GM12878 (cell line): ENCODE measurements at places on chromosomes 12 and 14. TPM values are rescaled to one million over a fixed set of nuclear protein-coding genes. Genes with fewer than 3 reads are reported as not detected.

GRCh38 chr12:124453419-124454351 is 113.7 kb downstream of the NCOR2 start:
- DNase-seq: peak; percentile 72

- no peak for DNase-seq
These were observed 343.2 kb downstream of the PDZRN4 start for GRCh38 chr12:41531147-41531829.

DNA sequence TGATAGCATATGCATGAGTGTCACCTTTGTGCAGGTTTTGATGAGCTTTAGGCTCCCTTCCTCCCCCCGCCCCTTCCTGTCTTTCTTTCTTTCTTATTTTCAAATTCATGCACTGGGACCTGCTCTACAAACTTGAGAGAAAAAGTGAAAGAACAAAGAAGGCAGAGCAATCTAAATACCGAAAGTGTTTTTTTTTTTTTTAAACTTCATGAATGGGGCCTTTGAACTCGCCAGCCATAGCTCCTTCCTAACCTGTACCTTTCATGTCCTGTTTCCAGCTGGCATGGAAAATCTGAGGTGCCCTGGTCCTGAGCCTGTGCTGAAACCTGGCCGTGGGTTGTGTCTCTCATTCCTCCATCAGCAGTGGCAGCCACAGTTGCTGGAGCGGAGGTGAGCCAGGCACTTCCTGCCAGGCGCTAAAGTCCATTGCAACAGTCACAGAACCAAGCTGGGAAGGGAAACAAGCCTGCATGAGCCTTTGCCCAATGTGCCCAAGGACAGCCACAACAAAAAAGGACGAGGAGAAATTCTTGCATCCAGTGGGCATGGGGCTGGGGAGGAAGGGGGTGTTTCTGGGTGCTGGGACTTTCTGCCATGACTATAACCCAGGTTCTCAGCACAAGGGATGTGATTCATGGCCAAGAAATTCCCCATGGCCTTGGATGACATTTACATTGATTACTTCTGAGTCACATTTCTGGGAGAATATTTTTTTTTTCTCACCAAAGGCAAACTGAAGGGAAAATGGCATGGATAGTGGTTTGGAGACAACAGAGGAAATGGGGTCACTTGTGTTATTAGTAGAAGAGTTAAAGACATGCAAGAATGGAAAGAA is 102.7 kb downstream of the TMEM30B start:
- DNase-seq: no peak

DNA sequence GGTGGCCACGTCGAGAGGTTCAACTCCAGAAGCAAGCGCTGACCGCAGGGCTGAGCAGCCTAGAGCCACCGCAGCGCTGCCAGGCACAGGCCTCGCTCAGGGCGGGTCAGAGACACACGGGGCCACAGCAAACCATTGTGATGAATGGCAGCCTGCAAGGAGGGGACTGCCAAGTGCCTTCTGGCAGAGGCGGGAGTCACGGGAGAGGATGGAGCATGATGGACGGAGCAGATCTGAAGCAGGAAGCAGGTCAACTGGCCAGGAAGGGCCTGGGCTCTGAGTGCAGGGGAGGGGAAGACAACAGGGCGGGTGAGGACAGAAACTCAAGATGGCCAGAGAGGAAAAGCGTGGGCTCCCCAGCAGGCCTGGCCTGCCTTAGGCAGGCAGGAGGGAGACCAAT is 49.8 kb downstream of the CDC42BPB start:
- no peak for DNase-seq

GRCh38 chr12:54658306-54659264 is 10.4 kb upstream of the DCD start:
- DNase-seq: no peak

GRCh38 chr14:61475316-61475715 is 153.9 kb downstream of the PRKCH start:
- no peak for DNase-seq

DNA sequence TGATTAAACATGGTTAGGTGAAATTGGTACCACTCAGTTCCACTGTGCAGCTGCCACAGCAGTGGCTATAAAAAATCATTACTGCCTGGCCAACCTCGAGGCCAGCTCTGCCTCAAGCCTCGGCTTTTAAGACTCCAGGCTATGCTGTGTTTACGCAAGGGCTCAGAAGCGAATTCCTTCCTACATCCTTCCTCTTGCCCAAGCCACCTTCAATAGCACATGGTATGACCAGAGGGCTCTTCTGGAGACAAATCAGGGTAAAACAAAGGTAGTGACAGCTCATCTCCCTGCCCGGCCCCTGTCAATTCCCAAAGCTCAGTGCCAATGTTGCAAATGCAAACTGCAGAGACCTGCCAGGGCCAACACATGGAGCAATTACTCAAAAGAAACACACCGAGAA is 31.9 kb downstream of the NUAK1 start:
- no peak for DNase-seq

- DNase-seq: no peak
These were observed 21.6 kb upstream of the RIMBP2 start for GRCh38 chr12:130737731-130738130.

- DNase-seq: no peak
These were observed 3.5 kb downstream of the EPYC start for GRCh38 chr12:91001306-91001705.

DNA sequence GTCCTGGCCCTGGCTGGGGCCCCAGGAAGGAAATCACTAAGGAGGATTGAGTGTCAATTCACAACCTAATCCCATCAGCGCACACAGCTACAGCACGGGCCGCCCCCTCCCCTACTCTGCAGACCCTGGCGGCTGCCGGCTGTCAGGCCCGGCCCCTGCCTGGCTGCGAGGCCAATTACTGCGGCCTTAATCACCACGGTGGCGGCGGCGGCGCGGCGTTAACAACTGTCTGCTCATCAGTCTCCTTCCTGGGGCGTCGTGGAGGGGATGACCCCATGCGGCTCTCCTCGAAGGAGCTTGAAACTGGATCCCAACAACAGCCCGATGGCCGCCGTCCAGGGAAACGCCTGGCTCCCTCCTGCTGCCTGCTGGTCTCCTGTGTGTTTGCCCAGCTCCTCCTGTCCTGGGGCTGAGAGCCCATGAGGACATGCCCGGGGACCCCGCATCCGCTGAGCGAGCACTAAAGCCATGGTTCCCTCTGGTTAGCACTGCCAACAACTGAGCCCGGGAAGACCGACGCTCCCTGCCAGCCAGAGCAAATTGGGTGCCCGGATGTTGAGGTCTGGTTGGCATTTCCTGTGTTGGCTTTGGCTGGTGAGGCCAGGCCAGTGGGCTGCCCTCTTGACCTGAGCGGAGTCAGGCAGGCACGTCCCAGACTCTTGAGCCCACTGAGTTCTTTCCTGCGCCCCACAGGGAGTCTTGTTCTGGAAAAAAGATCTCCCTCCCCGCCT is 21.8 kb upstream of the EIF2B2 start:
- no peak for DNase-seq

GRCh38 chr14:73289308-73289707 is 52.0 kb downstream of the PAPLN start:
- DNase-seq: no peak

GRCh38 chr14:30520536-30520935 is 38.4 kb upstream of the G2E3 start:
- DNase-seq: no peak

DNA sequence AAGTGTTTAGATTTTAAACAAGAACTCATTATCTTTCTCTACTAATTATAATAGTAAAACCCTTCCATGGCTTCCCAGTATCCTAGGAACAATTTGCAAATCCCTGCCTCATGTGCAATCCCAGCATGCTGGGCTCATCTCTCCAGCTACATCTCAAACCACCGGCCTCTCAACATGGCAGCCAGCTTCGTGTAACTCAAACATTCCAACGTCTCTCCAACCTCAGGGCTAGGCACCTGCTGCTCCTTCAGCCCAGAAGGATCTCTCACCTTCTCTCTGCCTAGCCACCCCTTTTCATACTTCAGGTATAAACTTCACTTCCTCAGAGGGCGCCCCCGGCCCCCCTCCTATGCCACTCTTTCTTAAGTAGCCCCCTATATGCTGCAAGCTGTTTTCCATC is 7.2 kb downstream of the SART3 start:
- no peak for DNase-seq

DNA sequence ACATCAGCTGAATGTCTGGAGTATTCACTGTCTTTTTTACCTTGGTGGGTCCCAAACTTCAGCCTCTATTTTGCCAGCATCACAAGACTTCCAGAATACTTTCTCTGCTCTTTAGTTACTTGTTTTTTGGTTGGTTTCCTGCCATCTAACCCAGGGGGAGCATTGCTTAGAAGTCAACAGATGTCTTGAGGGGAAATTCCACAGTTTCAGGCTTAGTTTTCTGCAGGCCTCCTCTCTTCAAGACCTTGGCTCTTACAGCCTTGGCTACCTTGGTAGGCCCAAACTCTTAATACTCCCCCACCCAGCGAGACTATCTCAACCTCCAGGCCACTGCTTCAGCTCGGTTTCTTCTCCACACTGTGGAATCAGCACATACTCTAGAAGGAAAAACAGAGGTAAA is 41.7 kb downstream of the NEDD1 start:
- DNase-seq: no peak

DNA sequence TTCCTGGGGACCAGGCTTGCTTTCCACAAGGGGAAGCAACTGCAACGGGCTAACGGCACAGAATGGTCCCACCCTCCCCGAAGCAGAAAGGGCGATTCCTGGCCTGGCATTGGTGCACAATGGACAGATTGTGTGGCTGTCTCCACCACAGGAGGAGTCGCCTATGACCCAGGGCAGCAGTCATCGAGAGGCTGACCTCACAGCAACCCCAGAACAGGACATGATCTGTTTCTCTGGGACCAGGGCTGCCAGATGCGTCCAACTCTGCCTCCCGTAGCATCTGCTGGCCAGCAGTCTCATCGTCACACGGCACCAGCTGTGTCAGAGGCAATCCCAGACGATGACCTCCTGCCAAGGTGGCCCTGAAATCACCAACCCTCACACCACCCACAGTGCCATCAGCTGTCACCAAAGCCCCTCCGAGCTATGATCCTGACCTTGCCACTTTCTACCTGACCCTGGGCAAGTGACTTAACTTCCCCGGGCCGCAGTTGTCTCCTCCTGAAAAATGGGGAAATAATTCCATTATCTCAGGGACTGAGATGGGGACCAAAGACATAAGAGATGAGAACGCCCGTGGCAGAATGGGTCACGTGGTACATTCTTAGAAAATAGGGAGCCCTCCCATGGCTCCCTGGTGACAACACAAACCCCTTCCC is 86.7 kb downstream of the CHGA start:
- DNase-seq: no peak

DNA sequence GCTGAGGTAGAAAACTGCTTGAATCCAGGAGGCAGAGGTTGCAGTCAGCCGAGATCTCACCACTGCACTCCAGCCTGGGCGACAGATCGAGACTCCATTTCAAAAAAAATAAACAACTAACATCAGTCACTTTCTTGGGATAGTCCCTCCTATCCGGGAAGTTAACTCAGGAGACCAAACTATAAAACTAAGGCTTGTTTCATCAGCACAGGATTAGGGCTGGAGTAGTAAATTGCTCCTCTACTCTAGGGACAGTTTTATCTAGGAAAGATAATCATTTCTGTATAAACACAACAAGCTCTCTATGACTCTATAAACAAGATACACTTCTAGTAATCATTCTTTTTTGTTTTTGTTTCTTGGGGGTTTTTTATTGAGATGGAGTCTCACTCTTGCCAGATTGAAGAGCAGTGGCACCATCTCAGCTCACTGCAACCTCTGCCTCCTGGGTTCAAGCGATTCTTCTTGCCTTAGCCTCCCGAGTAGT is 11.7 kb downstream of the RPS26 start:
- DNase-seq: no peak

GRCh38 chr14:98984719-98985041 is 287.3 kb downstream of the BCL11B start:
- DNase-seq: no peak

- no peak for DNase-seq
These were observed 1159.2 kb upstream of the TMEM132C start for GRCh38 chr12:127107744-127108143.

- DNase-seq: no peak
These were observed 171.1 kb downstream of the DACT1 start for GRCh38 chr14:58808828-58809227.

- DNase-seq: no peak
These were observed 67.7 kb upstream of the DDX11 start for GRCh38 chr12:31005944-31006361.

DNA sequence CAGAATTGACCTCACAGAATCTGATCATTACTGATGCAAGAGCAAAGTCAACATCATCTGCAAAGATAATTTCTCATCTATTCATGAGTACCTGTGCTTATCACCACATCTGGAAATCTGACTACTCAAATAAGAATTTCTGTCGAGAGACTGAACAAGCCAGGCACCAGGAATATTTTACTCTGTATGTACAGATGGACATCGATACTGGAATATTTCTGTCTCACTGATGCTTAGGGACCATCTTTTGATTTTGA is 105.2 kb downstream of the BICD1 start:
- DNase-seq: no peak

DNA sequence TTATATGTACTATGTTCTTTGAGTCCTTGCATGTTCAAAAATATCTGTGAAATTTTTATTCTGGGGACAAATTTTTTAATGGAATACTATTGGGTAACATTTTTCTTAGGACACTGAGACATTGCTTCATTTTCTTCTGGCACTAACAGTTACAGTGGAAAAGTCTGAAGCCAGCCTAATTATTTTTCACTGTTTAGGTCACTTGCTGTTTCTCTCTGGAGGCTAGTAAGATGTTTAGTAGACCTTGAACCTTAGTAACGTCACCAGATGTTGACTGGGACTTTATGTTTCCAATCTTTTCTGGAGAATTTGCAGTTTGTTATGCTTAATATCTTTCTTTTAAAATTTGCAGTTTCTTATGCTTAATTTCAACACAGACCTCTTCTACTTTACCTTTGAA is 12.3 kb upstream of the EPYC start:
- DNase-seq: no peak

LRTM2 gene
- not detected in 2 replicates for polyA plus RNA-seq

KERA gene
- polyA plus RNA-seq: not detected in 2 replicates

DERA gene
- 71.0 and 83.0 TPM in 2 replicates for polyA plus RNA-seq

PRPH gene
- polyA plus RNA-seq: 0.37 and 0.45 TPM in 2 replicates

TOX4 gene
- 47.3 and 54.8 TPM in 2 replicates for polyA plus RNA-seq

SMIM41 gene
- not detected in 2 replicates for polyA plus RNA-seq

GALC gene
- polyA plus RNA-seq: 4.6 and 5.2 TPM in 2 replicates

BAG5 gene
- polyA plus RNA-seq: 23.5 and 25.7 TPM in 2 replicates

ENTPD5 gene
- polyA plus RNA-seq: 6.3 and 8.4 TPM in 2 replicates

RFX4 gene
- polyA plus RNA-seq: 0.23 TPM in 1 of 2 replicates, not detected in the other

TAS2R50 gene
- 0.33 TPM in 1 of 2 replicates, not detected in the other for polyA plus RNA-seq

CDK4 gene
- polyA plus RNA-seq: 369 and 385 TPM in 2 replicates

LMNTD1 gene
- polyA plus RNA-seq: not detected in 2 replicates

MGST1 gene
- 224 and 236 TPM in 2 replicates for polyA plus RNA-seq

BEST3 gene
- polyA plus RNA-seq: not detected in 2 replicates

GSG1 gene
- polyA plus RNA-seq: not detected in 2 replicates

KRT6B gene
- not detected in 2 replicates for polyA plus RNA-seq
